ENCODE measurements at places on chromosomes 4 and X.

- no peak for DNase-seq
Observed at GRCh38 chr4:10121568-10122208, 5.1 kb upstream of the WDR1 start.

DNA sequence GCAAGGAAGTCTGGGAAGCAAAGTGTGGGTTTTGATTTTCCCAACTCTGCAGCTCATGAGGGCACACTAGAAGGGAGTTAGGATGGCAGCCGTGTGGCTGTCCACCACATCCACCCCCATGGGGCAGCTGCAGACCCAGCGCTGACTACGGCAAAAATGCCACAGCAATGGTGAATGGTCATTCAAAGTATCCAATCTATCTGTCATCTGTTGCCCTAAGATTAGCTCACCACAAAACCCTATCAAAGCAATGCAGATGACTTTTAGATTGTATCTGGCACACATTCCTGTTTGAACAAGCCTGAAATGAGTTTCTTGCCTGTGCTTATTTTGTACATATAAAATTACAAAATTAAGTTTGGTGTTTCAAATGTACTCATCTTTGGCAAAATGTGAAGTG is 29.7 kb upstream of the HPSE start:
- DNase-seq: no peak

GRCh38 chrX:39821709-39822095 is 276.1 kb downstream of the BCOR start:
- DNase-seq: no peak

GRCh38 chr4:10462876-10463275 is 5.7 kb upstream of the ZNF518B start:
- no peak for DNase-seq

GRCh38 chrX:8484360-8484949 is 19.8 kb downstream of the VCX3B start:
- no peak for DNase-seq

Measured in GM20000 (cell line).